ENCODE measurements at places on chromosomes 6 and 20.

DNA sequence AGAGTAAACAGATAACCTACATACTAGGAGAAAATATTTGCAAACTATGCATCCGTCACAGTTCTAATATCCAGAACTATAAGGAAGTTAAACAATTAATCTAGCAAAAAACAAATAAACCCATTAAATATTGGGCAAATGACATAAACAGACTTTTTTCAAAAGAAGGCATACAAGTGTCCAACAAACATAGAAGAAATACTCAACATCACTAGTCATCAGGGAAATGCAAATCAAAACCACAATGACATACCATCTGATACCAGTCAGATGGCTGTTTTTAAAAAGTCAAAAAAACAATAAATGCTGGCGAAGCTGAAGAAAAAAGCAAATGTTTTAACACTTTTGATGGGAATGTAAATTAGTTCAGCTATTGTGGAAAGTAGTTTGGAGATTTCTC lies 1117.7 kb upstream of the MAP3K7 start:
- DNase-seq: no peak

- DNase-seq: peak; percentile 65
Observed at GRCh38 chr20:49812507-49813304, at the start of gene SLC9A8. TSS of gene SLC9A8 (plus strand) at chr20:49812828. CDS start at chr20:49812923, 95 bp downstream.

- no peak for DNase-seq
Observed at GRCh38 chr6:100260584-100260983, 204.1 kb downstream of the SIM1 start.

DNA sequence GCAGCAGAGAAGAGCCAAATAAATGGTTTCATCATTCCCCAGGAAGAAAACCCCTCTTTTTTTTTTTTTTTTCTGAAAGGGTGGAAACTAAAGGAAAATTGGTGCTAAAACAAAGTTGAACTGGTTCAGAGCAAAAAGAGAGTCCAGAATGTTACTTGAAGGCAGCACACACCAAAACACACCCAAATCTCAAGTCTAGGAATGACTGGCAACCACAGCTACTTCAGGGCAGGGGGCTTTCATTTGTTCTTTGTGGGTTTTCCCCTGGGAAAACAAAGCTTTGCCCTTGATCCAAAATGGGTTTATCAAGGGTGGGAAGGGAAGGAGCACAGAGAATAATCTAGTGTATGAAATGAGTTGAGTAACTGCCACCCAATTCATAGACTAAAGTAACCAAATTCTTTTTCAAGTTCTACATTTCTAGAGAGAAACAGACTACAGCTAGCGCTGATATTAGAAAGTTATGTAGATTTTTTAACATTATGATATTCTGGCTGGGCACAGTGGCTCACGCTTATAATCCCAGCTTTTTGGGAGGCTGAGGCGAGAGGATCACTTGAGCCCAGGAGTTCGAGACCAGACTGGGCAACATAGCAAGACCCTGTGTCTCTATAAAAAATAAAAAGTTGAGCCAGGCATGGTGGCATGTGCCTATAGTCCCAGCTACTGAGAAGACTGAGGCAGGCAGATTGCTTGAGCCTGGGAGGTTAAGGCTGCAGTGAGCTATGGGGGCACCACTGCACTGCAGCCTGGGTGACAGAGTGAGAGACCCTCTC lies 119.8 kb downstream of the NFATC2 start:
- no peak for DNase-seq

DNA sequence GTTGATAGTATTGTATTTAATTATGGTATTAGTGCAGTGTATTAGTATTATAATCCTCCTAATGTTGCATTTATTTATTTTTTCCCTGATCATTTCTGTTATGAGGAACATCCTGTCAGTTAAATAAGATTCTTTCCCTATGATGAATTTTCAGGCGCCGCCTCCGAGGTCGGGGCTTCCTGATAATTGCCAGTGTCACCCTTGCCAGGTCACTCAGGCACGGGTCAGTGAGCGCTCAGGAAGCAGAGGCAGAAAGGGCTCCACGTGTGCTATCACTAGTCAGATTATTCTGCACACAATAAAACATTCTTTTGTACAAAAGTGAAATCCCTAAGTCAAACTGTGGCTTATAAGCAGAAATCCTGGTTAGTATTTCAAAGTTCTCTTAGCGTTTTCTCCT lies 64.8 kb downstream of the TSHZ2 start:
- no peak for DNase-seq

DNA sequence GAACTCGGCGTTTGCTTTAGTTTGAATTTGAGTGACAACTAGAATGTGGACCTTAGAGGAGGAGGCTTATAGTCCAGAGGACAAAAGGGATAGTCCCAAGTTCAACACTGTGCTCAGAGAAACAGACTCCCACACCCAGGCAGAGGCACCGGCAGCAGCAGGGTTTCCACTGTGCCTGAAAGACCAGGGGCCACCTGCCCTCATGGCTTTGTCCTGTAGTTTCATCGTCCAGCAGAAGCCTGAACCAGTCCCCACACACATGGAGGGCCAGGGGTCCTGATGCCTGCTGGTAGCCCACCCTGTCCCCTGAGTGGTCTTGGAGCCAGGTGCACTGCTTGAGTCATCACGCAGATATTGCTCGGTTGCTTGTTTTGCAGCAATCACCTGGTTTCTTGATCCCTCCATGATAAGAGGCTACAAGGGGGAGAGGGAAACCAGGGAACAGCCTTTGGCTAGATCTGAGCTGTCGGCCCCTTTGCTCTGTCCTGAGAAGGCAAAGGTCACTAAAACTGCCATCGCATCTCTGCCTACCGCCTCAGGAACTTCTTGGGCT lies 7.2 kb upstream of the ACSS1 start:
- no peak for DNase-seq

- no peak for DNase-seq
Observed at GRCh38 chr20:37329481-37330165, 16.3 kb upstream of the SRC start.

DNA sequence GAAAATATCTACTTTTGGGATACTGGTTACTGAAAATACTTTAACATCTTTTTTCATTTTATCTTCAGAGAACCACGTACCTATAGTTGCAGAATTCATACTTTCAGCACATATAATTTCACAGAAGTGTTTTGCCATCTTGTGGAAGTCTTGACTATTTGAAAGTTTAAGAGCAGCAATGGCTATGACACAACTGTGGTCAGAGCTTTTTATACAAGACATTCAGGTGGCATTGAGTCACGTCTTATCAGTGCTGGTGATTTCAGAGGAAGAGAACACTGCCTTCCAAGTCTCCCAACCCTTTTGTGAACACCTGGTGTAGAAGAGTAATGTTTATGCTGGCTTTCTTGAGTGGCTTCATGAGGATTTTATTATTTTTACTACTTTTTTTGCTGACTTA lies 171.6 kb downstream of the ARID1B start:
- DNase-seq: peak; percentile 78

GRCh38 chr6:137416376-137417109 lies 77.7 kb downstream of the OLIG3 start:
- no peak for DNase-seq

GRCh38 chr6:3181105-3181504 lies 23.8 kb upstream of the TUBB2A start:
- no peak for DNase-seq

GRCh38 chr6:150202404-150202803 lies 59.6 kb downstream of the PPP1R14C start:
- no peak for DNase-seq

GRCh38 chr6:87705070-87705691 lies 3.1 kb upstream of the AKIRIN2 start:
- no peak for DNase-seq

DNA sequence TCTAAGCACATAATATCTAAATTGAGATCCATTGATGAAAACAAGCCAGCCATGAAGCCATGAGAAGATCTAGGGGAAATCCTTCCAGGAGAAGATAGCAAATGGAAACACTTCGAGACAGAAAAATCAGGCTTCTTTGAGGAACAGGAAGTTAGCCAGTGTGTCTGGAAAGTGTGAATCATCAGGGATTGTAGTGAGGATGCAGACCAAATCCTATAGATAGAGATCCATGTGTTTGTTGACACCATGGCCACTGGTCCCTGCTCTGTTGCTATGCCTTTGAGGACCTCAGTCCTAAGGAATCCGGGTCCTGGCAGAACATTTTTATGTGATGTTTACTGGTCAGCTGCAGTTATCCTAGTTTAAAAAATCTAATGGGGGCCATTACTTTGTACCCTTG lies 6.6 kb upstream of the ELOVL2 start:
- DNase-seq: no peak

DNA sequence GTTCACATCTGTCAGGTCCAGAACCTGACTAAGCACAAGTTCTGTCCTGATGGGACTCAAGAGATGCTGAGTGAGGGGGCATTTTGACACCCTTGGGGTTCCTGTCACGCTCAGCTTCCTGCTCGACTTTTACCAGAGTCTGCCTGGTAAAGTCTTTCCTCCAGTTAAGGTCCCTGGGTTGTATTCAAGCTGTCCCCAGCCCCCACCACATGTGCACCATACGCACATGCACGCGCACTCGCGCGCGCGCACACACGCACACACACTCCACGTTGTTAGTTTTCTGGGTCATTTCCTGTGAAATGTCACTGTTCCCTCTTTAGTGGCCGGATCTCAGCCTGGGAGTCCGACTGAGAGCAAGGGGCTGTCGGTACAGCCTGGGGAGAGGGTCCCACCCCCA lies 166.1 kb downstream of the GMPR start:
- DNase-seq: no peak

- no peak for DNase-seq
Observed at GRCh38 chr6:149266659-149267058, 50.9 kb upstream of the TAB2 start.

GRCh38 chr6:149472241-149472640 lies 12.6 kb downstream of the ZC3H12D start:
- no peak for DNase-seq

DNA sequence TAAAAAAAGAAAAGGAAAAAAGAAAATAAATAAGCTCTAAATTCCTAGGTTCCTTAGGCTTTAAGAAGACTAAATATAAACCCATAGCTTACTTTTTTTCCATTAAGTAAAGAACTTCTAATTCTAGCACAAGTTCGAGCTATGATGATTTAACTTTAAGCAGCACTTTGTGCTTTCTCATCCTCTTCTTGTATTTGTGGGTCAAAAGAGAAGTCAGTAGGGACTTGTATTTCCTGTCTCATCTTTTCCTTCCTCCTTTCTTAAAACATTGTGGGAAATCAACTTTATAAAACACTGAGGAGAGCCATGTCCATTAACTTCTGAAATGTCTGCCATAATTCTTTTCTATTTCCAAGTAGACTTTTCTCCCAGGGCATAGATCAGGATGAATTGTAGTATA lies 637.7 kb upstream of the CITED2 start:
- DNase-seq: no peak

- no peak for DNase-seq
Observed at GRCh38 chr6:55969526-55969925, 94.1 kb upstream of the BMP5 start.

DNA sequence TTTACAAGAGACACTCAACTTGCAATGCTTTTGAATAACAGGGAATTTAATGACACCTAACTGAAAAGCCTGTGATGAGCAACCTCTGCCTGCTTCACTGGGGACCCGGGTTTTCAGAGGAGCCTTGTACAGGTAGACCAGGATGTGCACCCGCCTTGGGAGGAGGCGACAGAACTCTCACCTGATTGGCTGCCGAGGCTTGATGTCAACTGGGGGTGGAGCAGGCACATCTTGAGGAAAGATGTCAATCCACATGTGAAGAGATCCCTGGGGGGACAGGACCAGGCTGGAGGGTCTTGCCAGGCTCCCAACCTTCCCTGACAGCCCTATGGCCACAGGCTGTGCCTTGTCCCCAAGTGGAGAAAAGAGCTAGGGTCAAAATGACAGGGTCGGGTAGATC lies 19.8 kb downstream of the ERGIC3 start:
- DNase-seq: no peak

GRCh38 chr6:1482381-1483166 lies 93.2 kb downstream of the FOXF2 start:
- no peak for DNase-seq

DNA sequence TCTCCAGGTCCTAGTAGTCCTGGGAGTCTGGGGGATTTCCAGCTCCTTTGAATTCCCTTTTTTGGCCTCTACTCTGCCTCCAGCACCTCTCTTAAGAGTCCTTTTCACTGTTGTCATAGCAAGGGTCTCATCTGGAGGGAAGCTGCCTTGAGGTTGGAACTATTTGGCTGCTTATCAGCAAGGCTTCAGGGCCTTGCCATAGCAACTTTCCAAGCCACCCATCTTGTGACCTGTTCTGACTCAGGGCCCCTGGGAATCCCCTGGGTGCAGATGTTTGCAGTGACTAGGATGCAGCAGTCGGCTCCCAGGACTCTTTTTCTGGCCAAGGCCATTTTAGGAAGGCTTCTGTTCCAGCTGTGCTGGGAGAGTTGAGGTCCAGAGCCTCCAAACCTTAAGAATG lies 12.4 kb downstream of the PKIG start:
- no peak for DNase-seq

DNA sequence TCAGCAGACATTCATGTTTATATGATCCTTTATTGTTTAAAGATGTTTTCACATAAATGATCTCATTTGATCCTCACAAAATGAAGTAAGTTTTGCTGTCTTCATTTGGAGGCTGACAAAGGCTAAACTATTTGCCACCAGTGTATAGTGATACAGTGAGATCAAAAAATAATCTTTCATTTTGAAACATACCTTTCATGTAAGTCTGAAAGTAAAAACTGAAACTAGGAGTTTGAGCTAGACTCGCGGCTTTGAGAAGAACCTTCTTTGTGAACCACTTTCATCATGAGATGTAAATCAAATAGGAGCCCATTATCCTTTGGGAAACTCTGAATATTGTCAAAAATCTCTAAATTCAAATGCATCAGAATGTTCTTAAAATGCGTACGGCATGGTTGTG lies 40.3 kb upstream of the SPTLC3 start:
- DNase-seq: no peak

DNA sequence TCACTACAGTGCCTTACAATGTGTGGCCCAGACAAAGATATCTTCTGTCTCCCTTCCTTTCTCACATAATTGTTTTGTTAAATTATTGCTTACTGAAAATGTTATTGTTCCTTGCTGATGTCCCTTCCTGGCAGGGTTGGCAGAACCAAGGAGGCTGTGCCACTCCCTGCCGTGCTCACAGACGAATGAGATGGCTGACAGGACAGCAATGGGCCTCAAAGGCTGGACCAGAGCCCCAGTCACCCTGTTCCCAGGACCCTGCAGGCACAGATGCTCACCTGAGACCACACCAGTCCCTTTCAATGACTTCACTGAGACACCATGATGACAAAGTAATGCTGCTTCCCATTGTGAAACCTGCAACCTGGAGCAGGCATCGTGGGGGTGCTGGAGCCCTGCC lies 375.1 kb downstream of the HACE1 start:
- no peak for DNase-seq

DNA sequence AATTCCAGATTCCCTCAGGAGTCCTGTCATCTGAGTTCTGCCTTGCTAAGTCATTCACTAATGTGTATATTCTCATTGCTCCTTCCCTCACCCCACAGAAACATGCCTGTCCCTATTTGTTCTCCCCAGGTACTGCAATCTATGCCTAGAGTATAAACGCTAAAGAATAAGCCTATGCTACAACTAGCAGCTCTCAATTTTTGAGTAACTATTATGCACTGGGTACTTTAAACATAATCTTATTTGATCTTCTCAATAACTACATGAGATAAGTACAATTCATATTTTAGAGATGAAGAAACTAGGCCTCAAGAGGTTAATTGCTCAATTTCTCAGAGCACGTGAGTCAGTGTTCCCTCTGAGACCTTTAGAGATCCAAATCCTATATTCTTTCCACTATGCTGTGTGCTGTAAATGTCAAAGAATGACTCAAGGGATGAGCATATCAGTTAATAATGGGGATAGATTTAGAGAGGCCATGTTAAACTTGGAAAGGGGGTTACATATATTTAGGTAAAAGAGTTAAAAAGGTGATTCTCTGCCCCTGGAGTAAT lies 423.8 kb upstream of the ADGRB3 start:
- DNase-seq: no peak

- DNase-seq: no peak
Observed at GRCh38 chr6:163048345-163048744, 320.6 kb downstream of the PACRG start.

Measured in epithelial cell of prostate (primary cell).